ENCODE measurements at places on chromosomes 1 and 21.

GRCh38 chr1:119549719-119550132 is 42.7 kb downstream of the HSD3B1 start:
- DNase-seq: peak; percentile 93

DNA sequence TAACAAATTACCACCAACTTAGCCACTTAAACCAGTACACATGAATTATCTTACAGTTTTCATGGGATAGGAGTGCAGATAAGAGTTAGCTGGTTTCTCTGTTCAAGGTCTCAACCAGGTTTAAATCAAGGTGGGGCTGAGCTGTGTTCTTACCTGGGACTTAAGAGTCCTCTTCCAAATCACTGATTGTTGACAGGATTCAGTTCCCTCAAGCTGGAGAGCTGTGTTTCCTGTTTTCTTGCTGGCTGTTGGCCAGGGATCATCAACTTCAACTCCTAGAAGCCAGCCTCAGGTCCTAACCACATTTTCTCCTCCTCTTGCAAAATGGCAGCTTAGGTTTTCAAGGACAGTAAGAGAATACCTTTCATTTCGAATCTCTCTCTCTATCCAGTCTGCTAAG is 123.8 kb upstream of the CHRM3 start:
- no peak for DNase-seq

DNA sequence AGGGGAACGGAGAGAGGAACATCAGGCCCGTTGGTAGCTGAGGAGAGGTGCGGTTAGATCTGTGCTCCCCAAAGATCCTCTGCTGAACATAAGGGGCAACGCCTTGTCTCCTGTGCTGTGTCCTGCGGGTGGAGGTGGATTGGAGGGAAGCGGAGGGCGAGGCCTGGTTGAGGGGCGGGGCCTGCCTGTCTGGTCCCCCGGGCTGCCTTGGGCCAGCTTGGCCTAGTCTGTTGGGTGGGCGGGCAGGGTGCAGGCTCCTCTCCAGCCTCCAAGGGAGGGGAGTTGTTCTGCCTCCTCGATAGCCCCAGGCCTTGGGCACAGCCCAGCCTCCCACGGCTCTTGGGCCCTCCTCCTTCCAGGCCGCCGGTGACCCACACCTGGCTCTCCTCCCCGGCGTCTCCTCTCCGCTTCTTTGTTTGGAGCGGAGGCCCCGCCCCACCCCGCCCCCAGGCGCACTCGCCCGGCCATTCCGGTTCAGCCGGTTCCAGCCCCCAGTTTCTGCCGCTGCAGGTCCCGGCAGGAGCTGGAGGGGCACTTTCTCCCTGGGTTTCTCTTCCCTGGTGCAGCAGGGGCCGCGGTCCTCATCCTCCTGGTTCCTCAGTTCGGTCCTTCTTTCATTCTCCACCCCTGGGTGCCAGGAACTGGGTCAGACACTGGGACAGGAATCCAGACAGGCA is 19.4 kb downstream of the PTPRF start:
- DNase-seq: peak; percentile 97

- DNase-seq: no peak
These were observed 72.8 kb upstream of the NR5A2 start for GRCh38 chr1:199954699-199955098.

- DNase-seq: no peak
These were observed 666 bp downstream of the PAFAH2 start for GRCh38 chr1:25996966-25997827.

DNA sequence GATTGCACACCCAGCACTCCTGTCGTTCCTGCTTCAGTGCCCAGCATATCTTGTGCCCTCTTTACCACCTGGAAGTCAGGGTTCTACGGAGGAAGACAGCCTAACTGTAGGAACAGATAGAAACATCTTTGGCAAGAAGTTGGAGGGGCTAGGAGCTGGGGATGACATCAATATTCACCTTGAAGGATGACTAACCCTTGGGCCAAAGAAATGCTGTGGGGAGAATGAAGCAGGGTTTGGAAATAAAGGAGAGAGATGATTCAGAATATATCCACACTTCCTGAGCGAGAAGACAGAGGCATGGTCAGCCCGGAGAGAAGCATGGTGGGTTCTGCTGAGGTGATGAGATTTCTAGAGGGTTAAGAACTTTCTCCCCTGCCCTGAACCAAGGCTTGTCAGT is 4.6 kb upstream of the NKAIN1 start:
- no peak for DNase-seq

DNA sequence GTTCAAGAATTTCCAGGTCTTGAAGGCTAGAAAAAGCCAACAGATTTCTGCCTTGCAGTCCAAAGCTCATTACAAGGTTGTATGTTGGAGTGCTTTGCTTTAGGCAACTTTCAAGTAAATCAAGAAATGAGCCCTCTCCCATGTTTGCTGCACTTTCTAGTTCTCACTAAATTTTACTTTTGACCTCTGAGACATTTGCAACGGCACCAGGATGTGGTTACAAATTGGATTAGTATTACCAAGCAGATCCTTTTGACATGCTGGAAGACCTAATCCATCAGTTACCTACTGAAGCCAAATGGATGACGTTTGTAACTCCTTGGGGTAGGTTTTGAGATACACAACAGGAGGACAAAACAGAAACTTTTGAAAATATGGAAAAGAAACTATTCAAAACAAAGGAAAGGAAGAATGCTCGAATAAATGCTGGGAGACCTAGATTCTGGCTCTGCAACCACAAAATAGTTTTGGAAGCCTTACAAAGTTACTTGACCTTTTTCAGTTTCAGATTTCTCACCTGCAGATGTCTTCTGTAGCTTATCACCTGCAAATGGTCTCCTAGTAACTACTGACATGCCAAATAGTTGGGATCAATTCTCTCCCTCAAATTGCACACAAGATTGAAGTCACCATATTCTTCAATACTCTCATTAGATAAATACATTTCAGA is 251.7 kb upstream of the ADGRL2 start:
- DNase-seq: no peak

DNA sequence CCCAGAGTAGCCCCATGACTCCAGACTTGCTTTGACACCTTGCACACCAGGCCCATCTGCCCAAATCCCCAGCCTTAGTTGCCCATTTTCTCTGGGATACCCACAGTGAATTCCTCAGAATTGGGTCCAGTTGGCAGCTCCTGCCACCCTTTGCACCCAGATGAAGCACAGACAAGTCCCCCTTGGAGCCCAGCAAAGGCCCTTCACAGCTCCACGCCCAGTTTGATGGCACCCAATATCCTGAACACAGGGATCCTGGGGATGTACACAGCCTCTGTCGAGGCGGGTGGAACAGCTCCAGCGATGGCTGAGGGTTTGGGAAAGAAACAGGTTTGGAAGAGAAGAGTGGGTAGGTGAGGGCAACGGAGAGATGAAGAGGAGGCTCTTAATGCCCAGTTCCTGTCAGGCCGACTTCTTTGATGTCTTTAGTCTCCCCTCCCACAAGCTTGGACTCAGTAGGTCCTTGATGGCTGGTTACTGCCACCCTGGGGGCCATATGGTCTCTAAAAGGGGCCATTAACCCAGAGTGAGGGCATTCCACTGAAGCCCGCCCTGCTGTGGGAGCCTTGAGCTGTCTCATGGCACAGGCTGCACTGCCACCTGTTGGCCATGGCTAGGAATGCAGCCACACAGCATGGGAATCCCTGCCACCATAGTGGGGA is 21.7 kb downstream of the TMEM53 start:
- peak; percentile 91 for DNase-seq

GRCh38 chr1:116842654-116843053 is 67.1 kb upstream of the PTGFRN start:
- no peak for DNase-seq

Measured in NCI-H526 (cell line).